ENCODE measurements at places on chromosomes 16 and 17.

- DNase-seq = no peak
Observed at GRCh38 chr17:46809110-46809571, 9.4 kb downstream of the WNT3 start.

- no peak for DNase-seq
Observed at GRCh38 chr17:31105991-31106390, 11.2 kb downstream of the NF1 start.

GRCh38 chr17:30239089-30239462 lies 3.6 kb upstream of the SLC6A4 start:
- no peak for DNase-seq

GRCh38 chr17:45405250-45406086 lies 27.2 kb downstream of the ARHGAP27 start:
- no peak for DNase-seq

Data from omental fat pad (tissue), 4 donors.